ENCODE measurements at places on chromosomes 5 and 9.
A peak's percentile ranks its signal among the peaks of the same experiment; 100 is the strongest.

DNA sequence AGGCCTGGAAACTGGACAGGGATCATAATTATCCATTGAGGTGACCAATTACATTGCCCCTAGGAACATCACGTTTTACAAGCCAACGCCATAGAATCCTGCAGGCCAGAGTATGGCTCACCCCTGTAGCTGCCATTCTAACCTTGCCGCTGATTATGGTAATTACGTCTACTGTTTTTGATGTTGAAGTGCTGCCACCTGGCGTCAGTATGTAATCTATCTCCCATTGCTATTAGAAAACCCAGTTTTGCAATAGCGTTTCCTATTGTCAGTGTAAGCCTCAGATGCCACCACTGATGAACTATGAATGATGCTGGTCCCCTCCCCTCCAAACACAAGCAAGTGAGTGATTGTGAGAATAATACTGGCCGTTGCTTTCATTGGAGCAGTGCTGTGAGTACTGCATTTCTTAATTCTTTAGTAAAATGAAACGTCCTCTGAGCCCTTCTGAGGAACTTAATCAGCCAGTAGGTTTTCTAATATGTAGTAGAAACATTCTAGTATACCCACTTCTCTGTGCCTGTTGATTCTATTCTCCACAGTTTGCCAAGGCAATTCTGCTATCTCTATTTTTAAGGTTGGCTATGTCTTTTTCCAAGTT is 100.5 kb upstream of the NMUR2 start:
- peak; percentile 33 for DNase-seq
- H3K27ac ChIP-seq: no peak overlapping the region
- no peaks in the 10 kb centered on the region for H3K4me1 ChIP-seq
- no peaks in the 10 kb centered on the region for H3K27me3 ChIP-seq
- H3K4me3 ChIP-seq: no peak overlapping the region
- H3K36me3 ChIP-seq: no peaks in the 10 kb centered on the region

GRCh38 chr5:146699664-146700418 is 178.7 kb downstream of the PPP2R2B start:
- H3K27ac ChIP-seq: no peak overlapping the region
- no peaks in the 10 kb centered on the region for H3K36me3 ChIP-seq
- no peak overlapping the region for H3K4me3 ChIP-seq
- no peak for DNase-seq
- H3K27me3 ChIP-seq: no peaks in the 10 kb centered on the region

- DNase-seq: no peak
- H3K27me3 ChIP-seq: peaks cover 16% of the 10 kb centered on the region
- H3K36me3 ChIP-seq: no peaks in the 10 kb centered on the region
- H3K27ac ChIP-seq: no peak overlapping the region
- no peak overlapping the region for H3K4me3 ChIP-seq
Measured at GRCh38 chr9:36742264-36742663, 169.6 kb downstream of the MELK start.

GRCh38 chr9:7936163-7936562 is 136.6 kb upstream of the DMAC1 start:
- DNase-seq: no peak
- no peaks in the 10 kb centered on the region for H3K4me1 ChIP-seq
- H3K36me3 ChIP-seq: no peaks in the 10 kb centered on the region
- no peaks in the 10 kb centered on the region for H3K27me3 ChIP-seq
- H3K4me3 ChIP-seq: no peak overlapping the region
- H3K27ac ChIP-seq: no peak overlapping the region

- H3K27ac ChIP-seq: peak overlapping the region; percentile 62
- H3K36me3 ChIP-seq: no peaks in the 10 kb centered on the region
- peak overlapping the region; percentile 32 for H3K4me3 ChIP-seq
- no peaks in the 10 kb centered on the region for H3K27me3 ChIP-seq
Measured at GRCh38 chr9:109110329-109111021, 9.3 kb downstream of the TMEM245 start.

DNA sequence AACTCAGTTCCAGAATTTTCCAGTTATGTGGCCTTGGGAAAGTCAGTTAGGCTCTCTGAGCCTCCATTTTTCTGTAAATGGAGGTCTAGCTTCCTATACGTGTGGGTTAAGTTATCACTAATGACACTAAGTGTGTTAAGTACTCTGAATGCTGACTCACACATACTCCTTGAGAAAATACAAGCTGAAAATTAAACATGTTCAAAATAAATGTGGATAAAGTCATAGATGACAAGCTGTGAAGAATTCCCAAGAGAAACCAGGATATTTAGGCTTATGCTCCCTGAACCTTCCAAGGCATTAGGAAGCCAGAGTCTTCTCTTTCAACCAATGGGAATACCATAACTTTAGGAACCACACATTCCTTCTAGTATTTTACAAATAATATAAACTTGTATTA is 58.1 kb downstream of the ABCA1 start:
- no peak for DNase-seq
- H3K36me3 ChIP-seq: no peaks in the 10 kb centered on the region
- no peak overlapping the region for H3K4me3 ChIP-seq
- H3K27me3 ChIP-seq: no peaks in the 10 kb centered on the region
- peaks cover 44% of the 10 kb centered on the region for H3K4me1 ChIP-seq
- H3K27ac ChIP-seq: no peak overlapping the region

DNA sequence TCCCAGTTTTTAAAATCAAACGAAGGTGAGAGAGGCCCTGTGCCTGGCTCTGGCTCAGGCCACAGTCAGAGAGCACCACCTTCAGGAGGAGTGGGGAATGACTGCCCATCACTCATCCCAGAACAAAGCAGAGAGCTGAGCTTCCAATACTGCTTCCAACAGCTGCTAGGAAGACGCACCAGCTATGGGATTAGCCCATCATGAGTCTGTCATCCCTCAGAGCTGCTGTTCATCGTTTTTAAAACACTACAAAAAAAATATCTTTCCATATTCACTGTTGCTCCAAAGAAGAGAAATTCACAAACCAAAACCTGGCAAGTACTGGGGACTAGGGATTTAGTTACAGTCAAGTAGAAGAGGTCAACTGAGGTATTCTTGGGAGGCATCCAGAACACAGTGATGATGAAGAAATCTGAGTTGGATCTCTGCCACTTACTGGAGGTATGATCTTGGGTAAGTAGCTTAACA is 102.4 kb downstream of the CDK5RAP2 start:
- H3K27ac ChIP-seq: no peak overlapping the region
- DNase-seq: peak; percentile 88
- H3K4me3 ChIP-seq: no peak overlapping the region
- peaks cover 16% of the 10 kb centered on the region for H3K4me1 ChIP-seq
- H3K27me3 ChIP-seq: no peaks in the 10 kb centered on the region
- H3K36me3 ChIP-seq: no peaks in the 10 kb centered on the region
